Fibroblast of gingiva (primary cell): ENCODE measurements at places on chromosomes 7 and 10.
A peak's percentile ranks its signal among the peaks of the same experiment; 100 is the strongest.

DNA sequence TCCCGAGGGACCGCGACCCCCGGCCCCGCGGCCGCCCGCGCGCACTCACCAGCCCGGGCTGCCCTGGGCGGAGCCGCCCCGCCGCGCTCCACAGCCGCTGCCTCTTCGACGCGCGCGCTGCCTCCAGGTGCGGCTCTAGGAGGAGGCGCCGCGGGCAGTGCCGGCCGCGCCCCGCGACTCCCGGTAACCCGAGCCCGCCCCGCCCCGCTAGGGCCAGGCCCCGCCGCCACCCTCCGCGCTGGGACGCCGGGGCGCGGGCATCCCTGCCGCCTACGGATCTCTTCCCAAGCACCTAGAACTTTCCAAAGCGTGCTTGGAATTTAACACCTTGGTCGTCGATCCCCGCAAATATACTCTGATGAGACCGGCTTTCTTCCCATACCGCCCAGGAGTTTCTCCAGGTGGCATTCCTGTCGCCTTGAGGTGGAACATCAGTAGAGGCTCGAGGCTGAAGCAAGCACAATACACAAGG is at the start of gene SLC26A5:
SLC26A5 (minus strand) TSS at position 159 of the 472 bp plus-strand sequence. CDS start 24,693 bp downstream, outside the sequence.
- no peak for DNase-seq

GRCh38 chr10:77909021-77909748 is 17.4 kb downstream of the DLG5 start:
- no peak for DNase-seq

- no peak for DNase-seq
Observed at GRCh38 chr7:42597300-42597699, 314.6 kb downstream of the C7orf25 start.

DNA sequence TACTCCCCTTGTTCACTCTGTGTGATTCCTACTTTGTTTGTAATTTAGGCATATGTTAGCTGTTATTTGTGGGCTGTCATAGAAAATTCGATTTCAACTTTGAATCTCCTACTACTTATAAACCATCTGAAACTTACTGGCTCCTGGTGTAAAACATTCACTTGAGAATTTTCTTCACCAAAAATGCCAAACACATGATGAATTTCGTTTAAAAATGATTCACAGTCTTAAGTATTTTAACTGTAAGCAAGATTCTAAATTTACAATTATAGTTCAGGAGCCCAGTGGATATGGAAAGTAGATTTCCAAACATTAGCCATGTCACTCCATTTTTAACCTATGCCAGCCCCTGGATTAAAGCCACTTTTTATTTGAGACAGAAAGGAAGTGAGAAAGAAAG is 3.1 kb downstream of the CPED1 start:
- DNase-seq = peak; percentile 90

- DNase-seq = peak; percentile 15
Observed at GRCh38 chr10:3460420-3461128, 288.0 kb upstream of the PITRM1 start.

DNA sequence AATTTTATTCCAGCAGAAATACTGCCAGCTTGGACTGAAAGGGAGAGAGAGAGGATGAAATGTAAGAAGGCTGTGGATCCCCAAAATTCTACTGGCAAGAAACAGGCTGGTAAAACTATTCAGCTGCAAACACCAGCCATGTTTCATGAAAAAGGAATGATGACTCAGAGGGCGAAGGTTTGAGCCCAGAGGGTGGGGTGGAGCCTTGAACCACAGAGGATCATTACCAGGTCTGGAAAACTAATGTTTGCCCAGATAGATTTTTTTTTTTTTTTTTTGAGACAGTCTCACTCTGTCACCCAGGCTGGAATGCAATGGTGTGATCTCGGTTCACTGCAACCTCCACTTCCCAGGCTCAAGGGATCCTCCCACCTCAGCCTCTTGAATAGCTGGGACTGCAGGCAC is 41.7 kb upstream of the NRF1 start:
- DNase-seq = peak; percentile 76
